Thyroid gland (tissue), 4 donors: ENCODE measurements at places on chromosomes 5 and 9. TPM values are rescaled to one million over a fixed set of nuclear protein-coding genes. Genes with fewer than 3 reads are reported as not detected.

The C1QTNF2 gene
- 1.1 TPM for total RNA-seq

The NCS1 gene
- total RNA-seq, result 85.4 TPM

The ANKRD55 gene
- total RNA-seq, result not detected

The PCDHB9 gene
- total RNA-seq, result 3.6 TPM

The UBE2QL1 gene
- total RNA-seq, result 2.7 TPM

The EMB gene
- 54.8 TPM for total RNA-seq

The LRRC14B gene
- total RNA-seq, result not detected

The IL33 gene
- total RNA-seq, result 15.7 TPM

The ANKRD18A gene
- total RNA-seq, result 10.5 TPM

The ZDHHC11B gene
- total RNA-seq, result 1.6 TPM

The N4BP3 gene
- total RNA-seq, result 6.4 TPM

The CARD9 gene
- 0.27 TPM for total RNA-seq

The AGXT2 gene
- total RNA-seq, result not detected

The EFNA5 gene
- total RNA-seq, result 6.9 TPM

The TMEM245 gene
- 549 TPM for total RNA-seq

The IFNK gene
- not detected for total RNA-seq

The OR1N2 gene
- not detected for total RNA-seq

The MSMP gene
- total RNA-seq, result not detected

The PNPLA7 gene
- total RNA-seq, result 10.5 TPM

The LCN1 gene
- not detected for total RNA-seq

The BAAT gene
- not detected for total RNA-seq

The PTGDS gene
- total RNA-seq, result 5.0 TPM

The SPAG8 gene
- 4.7 TPM for total RNA-seq

The SLC34A1 gene
- not detected for total RNA-seq

The ELAVL2 gene
- 0.27 TPM for total RNA-seq

The SLC6A3 gene
- total RNA-seq, result 0.67 TPM

The CAPSL gene
- total RNA-seq, result not detected

The SUSD3 gene
- 5.8 TPM for total RNA-seq

The SIL1 gene
- total RNA-seq, result 102 TPM

The SEMA6A gene
- 28.2 TPM for total RNA-seq

The CDH9 gene
- total RNA-seq, result not detected

The LECT2 gene
- total RNA-seq, result not detected

The CWC27 gene
- 15.0 TPM for total RNA-seq
